ENCODE measurements at places on chromosomes 13 and 19.

DNA sequence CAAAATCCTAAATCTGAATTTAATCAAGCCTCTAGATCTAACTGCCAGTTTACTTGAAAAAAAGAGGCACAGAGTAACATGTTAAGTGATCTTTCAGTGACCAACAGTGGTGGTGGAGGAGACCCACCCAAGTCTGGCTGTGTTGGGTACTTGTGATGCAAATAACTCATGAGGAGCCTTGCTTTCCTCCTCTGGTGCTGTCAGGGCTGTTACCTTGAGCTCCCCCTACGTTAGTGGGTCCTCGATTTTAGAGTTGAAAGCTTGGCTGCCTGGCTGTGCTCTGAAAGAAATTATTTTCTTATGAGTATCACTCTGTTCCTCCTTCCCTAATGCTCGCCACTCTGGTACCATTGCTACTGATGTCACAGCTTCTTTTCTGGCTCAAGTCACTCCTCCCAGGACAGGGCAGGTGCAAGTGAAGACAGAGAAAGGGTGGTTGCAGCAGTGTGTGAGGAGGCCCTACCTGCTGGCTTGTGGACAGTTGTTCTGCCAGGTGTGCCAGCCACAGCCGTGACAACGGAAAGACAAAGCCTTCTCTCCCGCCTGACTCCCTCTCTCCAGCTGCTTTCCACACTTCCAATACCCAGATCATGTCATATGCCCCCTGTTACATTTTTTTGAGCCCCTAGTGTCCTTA, 6.5 kb upstream of the SUPT20H start:
- DNase-seq, result no peak

DNA sequence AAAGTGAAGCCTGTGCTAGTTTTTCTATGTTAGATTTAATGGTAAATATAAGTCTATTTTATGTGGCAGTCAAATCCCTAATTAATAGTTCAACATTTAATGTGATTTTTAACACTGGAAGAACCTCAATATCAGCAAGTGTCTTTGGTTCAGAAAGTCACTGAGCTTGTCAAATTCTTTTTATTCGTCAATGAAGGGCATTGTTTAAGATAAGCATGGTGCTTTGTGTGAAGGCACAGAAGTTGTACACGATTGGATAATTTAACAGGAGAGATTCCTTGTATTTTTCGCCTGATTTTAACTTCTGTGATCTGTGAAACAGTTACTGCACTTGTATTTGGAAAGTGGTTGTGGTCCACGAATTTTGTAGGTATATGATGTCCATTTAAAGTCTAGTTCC, 30.2 kb upstream of the RB1 start:
- no peak for DNase-seq

- no peak for DNase-seq
These were observed 3.4 kb upstream of the RPS11 start for GRCh38 chr19:49492573-49493405.

DNA sequence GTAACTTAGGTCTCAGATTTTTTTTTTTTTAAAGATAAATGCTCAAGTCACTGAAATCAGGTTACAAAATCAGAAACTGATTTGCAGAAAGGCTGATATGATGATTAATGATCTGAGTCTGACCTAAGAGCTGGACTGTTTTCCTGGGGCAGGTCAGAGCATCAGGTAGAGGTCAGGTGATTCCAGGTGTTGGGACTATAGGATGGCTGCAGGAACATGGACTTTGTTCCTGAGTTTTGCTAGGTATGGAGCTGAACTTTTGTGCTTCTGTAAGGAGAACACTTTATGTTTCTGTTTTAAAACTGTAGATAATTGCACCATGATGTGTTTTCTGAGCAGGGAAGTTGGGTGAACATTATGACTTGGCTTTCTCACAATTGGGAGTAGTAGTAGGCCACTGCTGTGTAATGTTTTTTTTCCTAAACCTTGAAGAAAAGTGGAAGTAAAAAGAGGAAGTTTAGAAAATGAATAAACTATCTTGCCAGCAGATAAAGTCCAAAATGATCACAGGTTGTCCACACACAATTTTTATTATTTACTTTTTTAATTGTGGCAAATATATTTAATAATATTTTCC, 297.2 kb downstream of the DCT start:
- DNase-seq, result no peak

GRCh38 chr13:110610955-110611595, 4.3 kb upstream of the NAXD start:
- DNase-seq, result no peak

DNA sequence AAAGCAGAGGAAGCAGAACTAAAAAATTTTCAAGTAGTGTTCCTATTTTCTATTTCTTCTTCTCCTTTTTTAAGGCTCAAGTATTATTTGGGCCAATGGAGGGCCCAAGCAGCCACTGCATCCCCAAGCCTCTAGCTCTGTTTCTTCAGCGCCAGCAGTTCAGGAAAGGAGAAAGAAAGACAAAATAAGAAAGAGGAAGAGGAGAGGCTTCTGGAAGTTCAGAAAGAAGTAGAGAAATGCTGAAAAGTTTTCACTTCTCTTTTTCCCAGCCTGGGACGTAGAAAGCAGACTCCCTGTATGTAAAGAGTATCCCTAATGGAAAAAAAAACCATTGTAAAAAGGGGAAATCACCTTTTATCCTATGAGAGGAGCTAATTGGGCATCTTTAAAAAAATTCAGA, 165.5 kb upstream of the KLF12 start:
- no peak for DNase-seq

GRCh38 chr13:63910511-63910910, 2494.9 kb upstream of the PCDH20 start:
- DNase-seq, result no peak

DNA sequence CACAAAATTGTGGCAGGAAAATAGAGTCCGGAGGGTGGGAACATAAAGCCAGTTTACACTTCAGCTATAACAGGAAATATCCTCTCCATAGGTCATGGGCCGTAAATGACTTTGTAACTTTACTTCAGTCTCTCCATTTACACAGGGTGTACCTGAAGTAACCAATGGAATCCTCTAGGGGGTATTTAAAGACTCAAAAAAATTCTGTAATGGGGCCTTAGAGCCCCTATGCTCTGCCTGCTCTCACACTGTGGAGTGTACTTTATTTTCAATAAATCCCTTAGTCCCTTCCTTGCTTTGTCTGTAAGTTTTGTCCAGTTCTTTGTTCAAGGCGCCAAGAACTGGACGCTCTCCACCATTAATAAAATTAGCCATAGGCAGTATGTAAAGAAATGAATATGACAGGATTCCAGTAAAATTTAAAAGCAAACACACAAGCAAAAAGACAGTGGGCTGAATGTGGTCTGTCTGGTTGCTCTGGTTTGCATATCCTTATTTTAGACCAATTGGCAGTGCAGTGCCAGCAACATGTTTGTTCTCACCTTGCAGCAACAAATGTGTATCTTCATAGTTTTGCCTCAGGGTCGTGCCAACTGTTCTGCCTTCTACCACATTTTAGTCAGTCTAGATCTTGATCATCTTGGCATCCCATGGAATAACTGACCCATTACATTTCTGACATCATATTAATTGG, 801.5 kb upstream of the SPRY2 start:
- no peak for DNase-seq

DNA sequence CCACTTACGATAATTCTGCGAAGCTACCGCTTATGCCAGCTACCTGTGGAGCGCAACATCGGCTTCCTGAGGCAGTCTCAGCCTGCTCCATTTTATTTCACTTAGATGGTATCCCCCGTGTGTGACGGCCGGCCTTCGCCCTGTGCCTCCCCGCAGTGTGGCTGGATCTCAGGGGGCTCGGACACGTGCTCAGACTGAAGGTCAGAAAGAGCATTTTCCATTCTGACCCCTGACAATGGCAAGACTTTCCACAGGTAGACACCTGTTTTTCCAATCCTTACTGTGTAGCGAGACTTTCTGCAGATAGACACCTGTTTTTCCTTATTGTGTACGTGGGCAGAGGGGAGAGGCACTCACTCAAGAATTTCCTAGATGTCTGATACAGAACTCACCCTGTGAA, 52.7 kb downstream of the ATP11A start:
- DNase-seq, result no peak

DNA sequence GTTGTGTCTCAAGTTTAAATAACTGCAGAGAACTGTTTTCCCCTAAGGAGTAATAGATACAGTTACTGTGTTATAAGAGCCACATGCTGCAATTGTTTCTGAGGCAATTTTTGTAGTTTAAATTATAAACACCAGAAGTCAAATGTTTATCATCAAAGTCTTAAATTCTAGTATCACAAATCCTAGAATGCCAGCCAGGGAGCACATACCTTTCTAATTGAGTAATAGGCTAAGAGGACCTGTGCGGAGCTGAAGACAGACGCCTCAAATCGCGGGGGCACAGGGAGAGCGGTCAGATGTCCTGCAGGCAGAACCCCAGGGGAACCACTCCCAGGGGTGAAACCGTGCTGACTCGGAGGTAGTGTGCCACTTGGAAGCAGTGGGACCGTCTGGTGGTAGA, 65.2 kb upstream of the TNFRSF19 start:
- DNase-seq, result no peak

- DNase-seq, result no peak
These were observed at the start of gene LPAR6 for GRCh38 chr13:48412881-48413351. LPAR6 (minus strand) TSS chr13:48413113; CDS start chr13:48412423, 690 bp downstream.

DNA sequence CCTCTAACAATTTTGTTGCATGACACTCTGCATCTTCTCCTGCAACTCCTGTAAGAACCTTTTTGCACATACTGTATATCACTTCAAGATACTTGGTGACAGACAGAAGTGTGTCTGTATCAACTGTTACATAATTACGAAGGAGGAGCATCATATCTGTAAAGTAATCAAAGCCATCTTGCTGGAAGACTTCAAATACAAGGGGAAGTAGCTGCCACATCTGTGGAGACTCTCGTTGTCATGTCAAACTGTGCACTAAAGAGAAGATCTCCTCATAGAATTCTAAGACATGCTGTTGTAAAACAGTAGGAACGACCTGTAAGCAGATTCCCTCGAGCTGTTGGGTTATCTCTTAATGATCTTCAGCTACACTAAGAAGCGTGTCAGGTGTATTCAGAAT, 38.0 kb upstream of the SPATA13 start:
- no peak for DNase-seq

DNA sequence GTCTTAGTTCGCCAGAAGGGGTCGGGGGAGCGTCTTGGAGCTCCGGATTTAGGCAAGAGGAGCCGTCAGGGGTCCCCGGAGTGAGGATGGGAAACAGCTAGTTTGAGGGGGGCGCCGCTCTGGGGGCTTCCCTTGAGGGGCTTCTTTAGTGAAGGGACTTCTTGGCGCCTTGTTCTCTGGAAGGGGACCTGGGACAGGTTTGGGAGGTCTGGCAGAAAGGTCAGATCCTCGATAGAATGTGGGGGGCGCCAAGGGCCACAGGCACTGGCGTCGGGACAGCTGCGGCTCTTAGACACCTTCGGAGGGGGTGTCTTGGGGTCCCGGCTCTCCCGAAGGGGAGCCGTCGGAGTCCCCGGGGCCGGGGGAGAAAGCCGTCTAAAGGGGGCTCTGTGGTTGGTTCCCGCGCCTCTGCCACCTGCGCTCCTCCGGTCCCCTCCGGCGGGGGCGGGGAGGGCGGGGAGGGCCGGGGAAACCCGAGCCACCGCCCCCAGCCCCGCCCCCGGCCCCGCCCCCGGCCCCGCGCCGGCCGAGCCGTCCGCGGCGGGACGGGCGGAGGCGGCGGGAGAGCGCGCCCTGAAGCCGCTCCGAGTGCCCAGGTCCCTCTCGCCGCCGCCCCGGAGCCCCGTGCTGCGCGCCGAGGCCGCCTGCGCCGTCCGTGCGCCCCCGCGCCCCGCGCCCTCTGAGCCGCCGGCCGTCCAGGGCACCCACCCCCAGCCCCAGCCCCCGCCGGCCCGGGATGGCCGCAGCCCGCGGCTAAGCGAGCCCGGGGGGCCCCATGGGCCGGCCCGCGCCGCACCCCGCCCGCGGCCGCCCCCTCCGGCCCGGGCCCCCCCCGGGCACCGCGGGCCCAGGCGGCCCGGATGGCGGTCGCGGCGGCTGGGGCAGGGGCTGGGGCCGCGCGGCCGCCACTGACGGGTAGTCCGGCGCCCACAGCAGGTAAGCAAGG, at the start of gene NRTN:
NRTN (plus strand) TSS at position 552 of the 946 bp plus-strand sequence. CDS start 19,099 bp downstream, outside the sequence.
- DNase-seq, result no peak

DNA sequence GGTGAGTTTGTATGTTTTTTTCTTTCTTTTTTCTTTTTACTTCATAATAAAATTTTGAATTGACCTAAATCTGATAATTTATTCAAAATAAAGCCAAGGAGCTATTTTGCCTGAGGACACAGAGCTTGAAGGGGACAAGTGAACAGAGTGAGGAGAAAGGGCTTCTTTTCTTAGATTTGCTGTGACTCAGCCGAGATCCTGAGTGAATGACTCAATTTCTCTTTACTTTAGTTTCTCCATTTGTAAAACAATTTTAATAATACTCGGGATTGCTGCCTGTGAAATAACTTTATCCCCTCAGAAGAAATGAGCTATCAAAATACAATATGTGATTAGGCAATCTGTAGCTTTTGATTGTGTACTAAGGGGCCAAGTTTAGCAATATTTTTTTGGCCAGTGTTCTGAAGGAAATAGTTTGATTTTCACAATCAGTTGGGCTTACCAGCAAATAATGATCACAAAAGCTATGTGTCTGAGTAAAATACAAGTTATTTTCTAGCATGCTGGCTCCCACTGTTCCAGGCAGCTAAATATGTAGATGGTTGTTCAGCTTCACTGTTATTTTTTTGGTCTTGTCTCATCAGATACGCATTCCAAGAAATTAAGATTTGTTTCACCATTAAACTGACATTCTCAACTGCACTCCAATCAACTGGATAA, 437.5 kb downstream of the FGF9 start:
- DNase-seq, result no peak

- DNase-seq, result no peak
These were observed 170.0 kb upstream of the SLC10A2 start for GRCh38 chr13:103236213-103236612.

- DNase-seq, result no peak
These were observed 45.3 kb downstream of the ZNF626 start for GRCh38 chr19:20616071-20616470.

- no peak for DNase-seq
These were observed 6.8 kb downstream of the CSNK1G2 start for GRCh38 chr19:1947651-1948209.

DNA sequence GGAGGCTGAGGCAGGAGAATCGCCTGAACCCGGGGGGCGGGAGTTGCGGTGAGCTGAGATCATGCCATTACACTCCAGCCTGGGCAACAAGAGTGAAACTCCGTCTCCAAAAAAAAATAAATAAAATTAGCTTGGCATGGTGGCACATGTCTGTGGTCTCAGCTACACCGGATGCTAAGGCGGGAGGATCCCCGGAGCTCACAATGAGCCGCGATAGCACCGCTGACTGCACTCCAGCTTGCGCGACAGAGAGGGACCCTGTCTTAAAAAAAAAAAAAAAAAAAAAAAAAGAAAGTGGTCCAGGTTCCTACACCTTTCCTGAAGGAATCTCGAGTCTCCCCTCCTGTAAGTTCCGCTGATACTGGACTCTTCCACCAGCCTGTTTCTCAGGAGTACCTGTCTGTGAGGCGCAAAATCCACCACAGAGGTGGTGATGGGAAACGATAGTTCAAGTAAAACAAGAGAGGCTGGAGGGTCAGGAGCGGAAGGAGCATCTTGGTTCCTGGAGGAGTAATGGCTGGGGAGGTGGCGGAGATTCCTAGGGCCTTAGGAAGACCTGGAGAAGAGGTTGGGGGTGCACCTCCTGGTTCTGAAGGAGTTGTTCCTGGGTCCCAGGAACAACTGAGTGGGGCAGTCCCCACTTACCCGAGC, 471 bp downstream of the FUT1 start:
- DNase-seq, result no peak
